Gastroesophageal sphincter (tissue), 4 donors: ENCODE measurements at places on chromosomes 3 and 15.

DNA sequence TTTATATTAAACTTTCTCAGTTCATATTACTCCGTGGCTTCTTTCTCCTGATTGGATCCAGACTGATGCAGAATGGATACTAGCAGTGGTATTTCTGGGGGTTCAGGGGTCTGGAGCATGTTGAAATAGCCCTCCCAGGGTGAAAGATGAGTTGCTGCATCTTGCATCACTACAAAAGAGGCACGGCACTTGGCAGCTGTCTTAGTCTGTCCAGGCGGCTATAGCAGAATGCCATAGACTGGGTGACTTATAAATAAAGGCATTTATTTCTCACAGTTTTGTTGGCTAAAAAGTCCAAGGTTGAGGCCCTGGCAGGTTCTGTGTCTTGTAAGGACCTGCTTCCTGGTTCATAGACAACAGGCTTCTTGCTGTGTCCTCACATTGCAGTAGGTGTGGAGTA is 660 bp upstream of the BCL2L10 start:
- no peaks in the 10 kb centered on the region for H3K4me1 ChIP-seq
- no peak for ATAC-seq
- H3K27me3 ChIP-seq, result peaks cover 57% of the 10 kb centered on the region
- no peak overlapping the region for H3K4me3 ChIP-seq
- H3K36me3 ChIP-seq, result no peaks in the 10 kb centered on the region

DNA sequence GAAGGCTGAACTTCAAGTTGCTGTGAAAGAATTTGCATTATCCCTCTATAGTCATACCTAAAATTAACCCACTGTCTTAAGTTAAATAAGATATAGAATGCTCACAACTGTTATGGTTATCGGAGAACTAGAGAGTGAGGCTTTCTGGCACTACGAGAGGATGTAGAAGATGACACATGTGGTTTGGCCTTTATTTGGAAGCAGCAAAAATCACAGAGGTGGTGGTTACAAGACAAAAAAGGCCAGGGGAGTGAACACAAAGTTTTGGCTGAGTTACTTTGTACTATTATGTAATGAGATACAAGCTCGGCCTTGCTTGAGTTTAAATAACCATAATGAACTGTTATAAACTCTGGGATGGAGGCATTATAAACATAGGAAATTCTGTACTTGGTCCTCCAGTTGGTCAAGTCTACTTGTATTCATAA is 78.3 kb upstream of the ICE2 start:
- no peak overlapping the region for H3K4me3 ChIP-seq
- no peaks in the 10 kb centered on the region for H3K36me3 ChIP-seq
- H3K27me3 ChIP-seq, result no peaks in the 10 kb centered on the region
- H3K4me1 ChIP-seq, result no peaks in the 10 kb centered on the region
- no peak overlapping the region for H3K27ac ChIP-seq

DNA sequence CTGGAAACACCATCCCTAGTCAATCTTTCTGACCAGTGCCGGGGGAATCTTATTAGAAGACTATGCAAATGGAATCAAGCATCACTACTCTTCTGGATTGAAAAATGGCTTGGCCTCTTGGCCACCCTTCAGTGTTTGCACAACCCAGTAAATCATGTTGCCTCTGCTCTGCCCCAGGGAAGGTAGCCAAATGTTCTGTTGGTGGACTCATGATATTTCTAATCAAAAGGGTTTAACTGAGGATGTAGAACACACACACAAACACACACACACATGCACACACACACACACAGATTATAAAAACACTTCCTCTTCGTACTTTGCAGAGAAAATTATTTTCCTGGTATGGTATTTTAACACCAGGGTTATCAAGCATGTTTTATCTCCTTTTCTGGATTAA is 7.9 kb downstream of the RBP2 start:
- no peaks in the 10 kb centered on the region for H3K36me3 ChIP-seq
- no peaks in the 10 kb centered on the region for H3K4me1 ChIP-seq
- no peak for ATAC-seq
- H3K4me3 ChIP-seq, result no peak overlapping the region
- H3K27me3 ChIP-seq, result no peaks in the 10 kb centered on the region

DNA sequence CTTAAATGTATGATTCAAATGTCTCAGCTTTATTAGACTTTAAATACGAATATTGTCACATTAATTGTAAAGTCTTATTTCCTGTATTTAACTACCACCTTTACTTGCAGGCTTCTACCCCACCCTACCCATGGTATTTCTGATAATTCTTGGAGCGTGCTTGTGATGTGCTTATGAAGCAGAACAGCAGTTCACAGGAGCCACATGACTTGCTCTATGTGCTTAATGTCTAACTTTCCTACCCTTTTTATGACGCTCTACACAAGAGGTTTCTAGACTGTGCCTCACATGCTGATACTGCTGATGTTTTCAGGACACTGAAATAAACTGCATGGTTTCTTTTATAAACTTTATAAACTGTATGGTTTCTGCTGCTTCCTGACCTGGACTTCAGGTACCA is 553.5 kb upstream of the CCDC54 start:
- H3K27ac ChIP-seq, result no peak overlapping the region
- H3K36me3 ChIP-seq, result no peaks in the 10 kb centered on the region
- H3K27me3 ChIP-seq, result no peaks in the 10 kb centered on the region
- peaks cover 3% of the 10 kb centered on the region for H3K4me1 ChIP-seq
- ATAC-seq, result no peak

DNA sequence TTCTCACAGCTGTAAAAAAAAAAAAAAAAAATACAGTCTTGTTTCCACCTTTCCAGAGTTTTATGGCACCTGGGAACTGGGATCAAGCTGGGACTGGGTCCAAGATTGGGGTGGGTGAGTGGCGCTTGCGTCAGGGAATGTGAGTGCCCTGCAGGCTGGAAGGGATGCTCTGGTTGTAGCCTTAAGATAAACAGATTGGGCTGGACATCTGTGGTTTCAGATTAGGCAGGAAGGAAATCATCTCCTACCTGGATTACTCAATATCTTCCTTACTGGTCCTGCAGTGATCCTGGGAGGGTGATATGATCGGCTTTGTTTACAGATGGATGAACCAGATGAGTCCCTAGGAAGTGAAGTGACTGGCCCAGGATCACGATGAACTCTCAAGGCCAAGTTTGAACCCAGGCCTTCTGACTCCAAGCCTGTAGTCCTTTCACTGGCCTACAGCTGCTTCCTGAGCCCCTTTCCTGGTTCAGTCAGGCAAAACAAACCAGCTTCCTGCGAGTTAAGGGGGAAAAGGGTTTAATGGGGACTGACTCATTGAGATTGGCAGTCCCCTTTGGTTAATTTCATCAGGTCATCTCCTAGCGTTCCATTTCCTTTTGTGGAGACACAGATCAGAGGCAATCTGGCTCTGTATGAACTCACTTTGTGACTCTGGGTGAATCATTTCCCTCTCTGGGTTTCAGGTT is 179.8 kb downstream of the THSD4 start:
- no peaks in the 10 kb centered on the region for H3K36me3 ChIP-seq
- H3K4me1 ChIP-seq, result no peaks in the 10 kb centered on the region
- H3K4me3 ChIP-seq, result no peak overlapping the region
